ENCODE measurements at places on chromosomes 2 and 18.

GRCh38 chr2:140344838-140345237 lies 1564.6 kb upstream of the NXPH2 start:
- DNase-seq = no peak

- DNase-seq = no peak
Measured at GRCh38 chr2:128626760-128627511, 308.3 kb upstream of the HS6ST1 start.

- DNase-seq = no peak
Measured at GRCh38 chr2:183255411-183255810, 131.2 kb downstream of the NUP35 start.

- no peak for DNase-seq
Measured at GRCh38 chr2:112751451-112752197, 12.8 kb downstream of the CKAP2L start.

DNA sequence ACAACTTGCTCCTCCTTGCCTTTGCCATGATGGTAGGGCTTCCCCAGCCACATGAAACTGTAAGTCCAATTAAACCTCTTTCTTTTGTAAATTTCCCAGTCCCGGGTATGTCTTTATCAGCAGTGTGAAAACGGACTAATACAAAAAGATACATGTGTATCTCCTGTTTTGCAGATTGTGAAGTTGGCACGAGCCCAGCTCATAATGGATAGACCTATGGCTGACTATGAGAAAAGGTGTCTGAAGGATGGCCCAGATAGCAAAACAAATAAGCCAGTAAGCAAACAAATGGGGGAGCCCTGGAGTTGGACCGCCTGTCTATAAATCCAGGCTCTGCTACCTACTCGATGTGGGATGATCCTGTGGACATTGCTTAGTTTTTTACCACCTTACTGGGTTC lies 15.5 kb upstream of the PRKCE start:
- no peak for DNase-seq

GRCh38 chr2:73134471-73134870 lies 21.7 kb upstream of the RAB11FIP5 start:
- no peak for DNase-seq

GRCh38 chr2:200131307-200131706 lies 175.2 kb upstream of the SPATS2L start:
- no peak for DNase-seq

DNA sequence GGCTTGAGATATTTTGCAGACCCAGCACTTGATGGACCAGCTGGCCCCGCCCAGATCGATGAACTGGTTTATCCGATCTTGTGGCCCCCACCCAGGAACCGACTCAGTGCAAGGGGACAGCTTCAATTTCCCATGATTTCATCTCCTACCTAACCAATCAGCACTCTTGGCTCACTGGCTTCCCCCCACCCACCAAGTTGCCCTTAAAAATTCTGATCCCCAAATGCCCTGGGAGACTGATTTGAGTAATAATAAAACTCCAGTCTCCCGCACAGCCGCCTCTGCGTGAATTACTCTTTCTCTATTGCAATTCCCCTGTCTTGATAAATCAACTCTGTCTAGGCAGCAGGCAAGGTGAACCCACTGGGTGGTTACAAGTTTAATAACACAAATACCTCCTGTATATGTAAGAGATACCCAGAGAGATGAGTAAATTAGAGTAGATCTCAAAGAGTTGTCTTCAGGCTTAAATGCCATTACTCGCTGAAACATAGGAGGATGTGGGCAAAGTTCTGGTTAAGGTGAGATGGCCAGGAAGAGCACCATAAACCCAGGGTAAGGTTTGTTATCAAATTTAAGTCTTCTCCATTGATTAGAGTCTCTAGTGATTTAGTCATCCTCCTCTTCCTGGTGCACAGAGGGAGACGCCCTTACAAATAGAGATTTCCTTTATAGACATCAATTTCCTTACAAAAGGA lies 222.8 kb downstream of the ARL4C start:
- no peak for DNase-seq

DNA sequence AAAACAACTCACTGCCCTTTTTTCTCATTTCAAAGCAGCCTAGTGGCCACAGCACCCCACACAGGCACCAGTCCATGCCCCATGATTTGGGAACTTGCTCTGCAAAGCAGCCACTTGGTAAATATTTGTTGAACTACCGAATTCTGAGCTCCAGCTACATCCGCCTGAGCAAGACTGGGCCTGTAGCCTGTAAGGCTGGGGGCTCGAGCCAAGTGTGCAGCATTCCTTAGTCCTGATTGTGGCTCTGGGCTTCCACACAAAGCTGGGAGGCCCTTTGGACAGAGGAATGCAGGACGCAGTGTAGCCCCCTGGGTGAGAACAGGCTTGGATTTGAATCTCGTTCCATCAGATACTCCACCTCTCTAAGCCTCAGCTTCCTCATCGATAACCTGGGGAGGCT lies 88.4 kb downstream of the ACTR2 start:
- no peak for DNase-seq

DNA sequence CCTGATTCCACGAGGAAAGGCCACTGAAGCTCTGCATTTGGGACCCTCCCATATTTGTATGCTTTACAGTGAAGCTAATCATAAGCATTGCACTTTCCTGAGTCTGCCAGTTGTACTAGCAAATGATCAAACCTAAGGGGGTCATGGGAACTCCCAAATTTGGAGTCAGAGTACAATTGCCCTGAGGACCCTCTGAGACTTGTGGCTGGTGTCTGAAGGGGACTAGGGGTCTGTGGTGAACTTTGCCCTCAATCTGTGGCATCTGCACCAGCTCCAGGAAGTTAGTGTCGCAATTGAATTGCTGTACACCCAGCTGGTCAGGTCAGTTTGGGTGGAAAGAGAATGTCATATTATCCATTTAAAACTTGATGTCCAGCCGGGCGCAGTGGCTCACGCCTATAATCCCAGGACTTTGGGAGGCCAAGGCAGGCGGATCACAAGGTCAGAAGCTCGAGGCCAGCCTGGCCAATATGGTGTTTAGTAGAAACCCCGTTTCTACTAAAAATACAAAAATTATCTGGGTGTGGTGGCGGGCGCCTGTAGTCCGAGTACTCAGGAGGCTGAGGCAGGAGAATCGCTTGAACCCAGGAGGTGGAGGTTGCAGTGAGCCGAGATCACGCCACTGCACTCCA lies 18.1 kb downstream of the SOWAHC start:
- no peak for DNase-seq

DNA sequence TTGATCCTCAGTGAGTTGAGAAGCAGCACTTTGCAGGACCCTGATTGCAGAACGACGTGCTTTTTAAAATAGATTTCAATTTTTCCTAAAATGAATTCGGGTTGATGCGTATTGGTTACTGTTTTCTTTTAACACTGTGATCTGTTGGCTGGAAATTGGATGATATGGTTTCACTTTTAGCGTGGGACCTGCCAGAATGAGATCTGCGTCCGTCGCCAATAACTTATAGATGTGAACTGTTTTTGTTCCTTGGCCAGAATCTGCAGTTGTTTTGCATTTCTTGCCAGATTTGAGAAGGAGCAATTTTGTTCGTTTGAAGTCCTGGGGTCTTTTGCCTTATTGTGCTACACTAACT lies 703 bp downstream of the UGGT1 start:
- DNase-seq = no peak

- DNase-seq = no peak
Measured at GRCh38 chr2:207787800-207788199, 18.1 kb upstream of the FZD5 start.

- DNase-seq = no peak
Measured at GRCh38 chr2:232886632-232887031, 16.6 kb downstream of the SNORC start.

GRCh38 chr18:36809590-36810381 lies 19.0 kb downstream of the TPGS2 start:
- DNase-seq = peak; percentile 5

GRCh38 chr2:235052514-235053354 lies 100.9 kb downstream of the SH3BP4 start:
- DNase-seq = no peak

DNA sequence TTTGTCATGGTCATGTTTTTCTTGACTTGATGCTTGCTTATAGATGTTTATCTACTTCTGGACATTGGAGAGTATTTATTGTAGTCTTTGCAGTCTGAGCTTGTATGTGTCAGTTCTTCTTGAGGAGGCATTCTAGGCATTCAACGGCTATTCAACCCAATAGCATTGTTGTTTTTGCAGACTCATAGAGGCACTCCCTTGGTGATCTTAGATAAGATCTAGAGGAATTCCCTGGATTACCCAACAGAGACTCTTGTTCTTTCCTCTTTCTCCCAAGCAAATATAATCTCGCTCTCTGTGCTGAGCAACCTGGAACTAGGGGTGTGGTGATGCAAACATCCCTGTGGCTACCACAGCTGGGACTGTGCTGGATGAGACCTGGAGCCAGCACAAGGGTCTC lies 40.4 kb downstream of the SYT4 start:
- DNase-seq = no peak

DNA sequence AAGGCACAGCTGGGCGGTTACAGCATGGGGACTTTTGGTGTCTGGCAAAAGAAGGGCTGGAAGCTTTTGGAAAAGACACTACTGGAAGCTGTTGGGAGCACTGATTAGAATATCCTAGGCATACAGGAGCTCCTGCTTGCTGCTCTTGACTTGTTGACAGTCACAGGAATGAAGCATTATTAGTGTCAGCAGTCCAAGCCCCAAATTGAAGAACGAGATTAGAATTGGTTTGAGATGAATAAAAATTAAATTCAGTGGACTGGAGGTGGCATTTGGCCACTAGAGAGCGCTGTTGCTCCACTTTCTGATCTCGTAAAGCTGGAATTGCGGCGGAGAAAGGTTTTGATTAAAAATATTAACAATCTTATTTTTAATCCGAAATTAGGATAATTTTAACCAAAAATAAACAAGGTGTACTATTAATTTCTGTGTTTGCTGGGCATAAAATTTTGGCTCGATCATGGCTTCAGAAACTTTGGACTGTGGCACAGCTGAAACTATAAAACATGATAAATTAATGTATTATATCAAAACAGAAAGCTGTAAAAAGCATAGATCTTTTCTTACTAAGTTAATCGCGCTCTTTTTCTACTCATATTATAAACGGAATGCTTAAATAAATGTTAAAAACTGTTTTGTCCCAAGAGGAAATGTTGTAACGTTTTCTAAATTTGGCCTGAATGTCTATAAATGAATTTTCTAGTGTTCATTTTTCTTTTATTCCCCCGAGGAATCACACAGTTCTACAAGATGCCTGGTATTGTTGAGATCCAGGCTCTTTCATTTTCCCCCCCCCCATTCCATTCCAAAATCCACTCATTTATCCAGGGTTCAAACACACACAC lies 2.4 kb upstream of the HOXD8 start:
- DNase-seq = peak; percentile 74

- no peak for DNase-seq
Measured at GRCh38 chr2:221228214-221228769, 343.8 kb downstream of the EPHA4 start.

GRCh38 chr2:104286841-104287240 lies 567.1 kb upstream of the POU3F3 start:
- no peak for DNase-seq

DNA sequence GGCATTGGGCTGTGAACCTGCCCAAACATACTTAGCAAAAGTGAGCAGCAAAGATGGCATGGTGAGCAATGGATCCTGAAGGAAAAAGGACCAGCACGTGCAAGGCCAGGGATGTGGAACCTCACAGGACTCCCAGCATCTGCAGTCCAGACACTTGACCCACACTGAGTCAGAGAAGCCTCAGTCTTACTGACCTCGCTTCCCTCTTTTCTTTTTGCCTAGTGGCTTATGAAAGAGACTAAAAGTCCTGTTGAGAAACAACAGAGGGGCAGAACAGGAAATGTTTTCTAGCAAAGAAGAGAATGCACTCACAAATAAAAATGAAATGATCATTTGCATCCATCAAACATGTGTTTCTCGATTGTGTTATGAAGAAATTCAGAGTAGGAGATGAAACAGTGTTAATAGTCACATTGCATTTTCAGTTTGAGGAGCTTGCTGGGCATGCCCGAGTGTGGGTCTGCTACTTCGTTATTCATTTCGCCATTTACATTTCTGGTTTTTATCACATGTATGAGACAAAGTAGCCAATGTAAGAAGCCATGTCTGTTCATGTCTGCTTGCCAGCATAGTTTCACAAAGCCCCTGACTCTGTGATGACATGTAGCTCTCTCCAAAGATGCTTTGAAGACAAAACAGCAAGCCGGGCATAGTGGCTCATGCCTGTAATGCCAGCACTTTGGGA lies 118.4 kb downstream of the INO80D start:
- DNase-seq = no peak

DNA sequence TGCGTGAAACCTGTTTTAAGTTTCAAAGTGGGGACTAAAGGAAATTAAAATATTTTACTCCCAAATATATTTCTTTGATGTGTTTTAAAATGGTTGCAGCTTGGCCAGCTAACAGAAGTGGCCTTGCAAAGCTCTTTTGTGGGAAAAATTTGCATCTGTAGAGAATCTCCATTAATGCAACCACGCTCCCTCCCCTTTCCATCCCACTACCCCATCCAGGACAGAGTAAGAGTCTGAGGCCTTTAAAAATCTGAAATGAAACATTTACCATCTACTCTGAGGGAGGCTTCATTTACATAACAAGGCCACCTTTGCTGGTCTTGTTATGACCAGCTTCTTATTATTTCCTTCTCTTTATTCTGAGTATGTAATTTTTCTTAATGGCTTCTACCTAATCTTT lies 63.5 kb downstream of the STAT4 start:
- no peak for DNase-seq

DNA sequence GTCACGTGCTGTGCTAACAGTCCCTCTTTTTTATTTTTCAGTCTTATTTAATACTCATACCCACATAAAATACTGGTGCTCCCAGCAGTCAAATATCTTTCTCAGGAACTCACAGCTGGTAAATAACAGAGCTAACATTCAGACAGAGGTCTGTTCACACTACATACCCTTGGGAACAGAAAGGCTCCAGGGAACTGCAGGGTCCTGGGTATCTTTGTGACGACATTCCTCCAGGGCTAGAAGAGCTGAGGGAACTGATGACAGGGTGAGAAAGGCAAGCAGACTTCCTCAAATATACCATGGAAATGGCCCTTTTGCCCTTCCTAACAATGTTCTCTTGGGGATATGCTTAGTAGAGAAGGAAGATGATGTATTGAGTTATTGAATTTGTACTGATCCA lies 19.3 kb downstream of the PDE6D start:
- no peak for DNase-seq

GRCh38 chr2:221569871-221570270 lies 2.2 kb downstream of the EPHA4 start:
- no peak for DNase-seq

GRCh38 chr18:58861861-58862301 lies 2.8 kb upstream of the ZNF532 start:
- no peak for DNase-seq

GRCh38 chr2:151952691-151953456 lies 124.7 kb upstream of the ARL5A start:
- DNase-seq = no peak

- DNase-seq = no peak
Measured at GRCh38 chr2:42340045-42340937, 20.7 kb downstream of the COX7A2L start.
